GM20000 (cell line): ENCODE measurements at places on chromosomes 1 and 21.

DNA sequence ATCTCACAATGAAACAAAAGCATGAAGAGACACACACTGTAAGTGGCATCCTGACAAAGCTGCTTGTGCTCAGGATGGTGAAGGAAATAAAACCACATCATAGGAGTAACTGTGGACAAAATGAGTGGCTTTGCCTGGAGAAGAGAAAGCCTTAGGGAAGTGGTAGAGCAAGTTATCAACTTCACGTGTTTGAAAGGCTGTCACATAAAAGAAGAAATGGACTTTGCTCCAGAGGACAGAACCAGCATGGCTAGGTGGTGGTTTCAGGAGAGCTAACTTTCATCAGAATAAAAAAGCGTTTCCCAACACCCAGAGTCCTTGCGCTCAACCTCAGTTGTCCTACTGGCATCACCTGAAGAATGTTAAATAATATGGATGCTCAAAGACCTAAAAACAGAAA is 139.9 kb downstream of the SETD4 start:
- DNase-seq = no peak

GRCh38 chr1:53739109-53739681 is at the start of gene GLIS1:
TSS of gene GLIS1 (minus strand) at chr1:53739164. CDS start at chr1:53738064, 1,100 bp downstream.
- DNase-seq = peak; percentile 99

- no peak for DNase-seq
Observed at GRCh38 chr1:159983681-159984080, 29.6 kb upstream of the SLAMF9 start.

DNA sequence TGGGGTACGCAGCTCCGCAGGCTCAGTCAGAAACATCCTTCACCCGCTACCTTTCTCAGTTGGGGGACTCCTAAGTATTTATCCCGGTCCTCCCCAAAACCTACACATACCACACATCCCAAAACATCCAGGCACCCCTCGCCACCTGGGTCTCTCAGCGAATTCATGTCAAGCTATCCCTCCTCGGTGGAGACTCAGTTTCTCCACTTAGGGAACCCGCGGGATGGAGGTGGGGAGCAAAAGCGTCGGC is 1.3 kb upstream of the ZBTB7B start:
- no peak for DNase-seq

DNA sequence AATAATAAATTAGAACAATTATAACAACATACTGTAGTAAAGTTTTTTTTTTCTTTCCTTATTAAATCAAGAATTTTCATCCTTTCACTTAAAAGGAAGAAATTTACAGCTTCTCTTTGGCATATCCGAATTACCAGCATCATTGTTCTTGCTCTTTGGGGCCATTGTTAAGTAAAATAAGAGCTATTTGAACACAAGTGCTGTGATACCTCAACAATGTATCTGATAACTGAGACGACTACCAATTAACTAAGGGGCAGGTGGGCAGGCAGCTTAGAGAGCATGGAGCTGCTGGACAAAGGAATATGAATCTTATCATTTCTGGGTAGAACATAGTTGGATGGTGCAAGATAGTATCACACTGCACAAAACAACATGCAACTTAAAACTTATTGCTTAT is 719.9 kb upstream of the TMPRSS15 start:
- no peak for DNase-seq

DNA sequence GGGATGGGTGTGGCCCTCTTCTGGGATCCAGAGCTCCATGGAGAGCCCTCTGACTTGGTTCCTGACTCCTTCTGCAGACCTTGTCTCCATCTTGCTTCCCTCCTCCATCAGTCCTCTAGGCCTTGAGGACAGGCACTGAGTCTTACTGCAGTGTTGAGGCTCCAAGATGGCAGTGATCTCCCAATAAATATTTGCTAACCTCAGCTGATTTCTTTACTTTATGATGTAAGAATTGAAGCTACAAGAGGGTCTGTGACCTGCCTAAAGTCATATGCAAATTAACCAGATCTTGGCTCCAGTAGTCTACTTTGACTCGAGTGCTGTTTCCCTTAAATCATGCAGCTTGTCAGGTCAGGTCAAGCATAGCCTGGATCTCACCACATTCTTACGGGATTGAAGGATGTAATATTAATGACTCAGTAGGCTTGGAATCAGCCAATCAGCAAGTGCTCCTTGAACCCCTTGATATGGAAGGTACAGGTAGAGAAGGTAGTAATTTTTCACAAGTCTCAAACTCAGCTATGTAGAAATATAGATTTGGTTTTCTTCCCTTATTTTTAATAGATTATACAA is 93.0 kb downstream of the CLIC6 start:
- no peak for DNase-seq

DNA sequence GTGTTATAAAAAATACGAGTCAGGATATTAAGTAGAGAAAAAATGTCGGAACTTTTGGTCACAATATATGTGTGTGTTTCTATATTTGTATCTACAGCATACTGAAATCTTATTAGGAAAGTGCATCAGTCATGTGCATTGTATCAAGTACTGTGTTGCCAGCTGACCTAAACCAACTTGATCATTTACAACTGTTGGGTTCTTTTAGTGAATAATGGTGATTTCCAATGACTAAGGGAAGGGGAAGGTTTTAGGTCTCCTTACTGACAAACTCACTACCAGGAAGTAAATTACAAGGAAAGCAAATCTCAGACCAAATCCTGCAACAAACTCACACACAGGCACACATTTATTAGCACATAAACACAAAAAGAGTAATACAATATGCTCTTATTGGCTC is 142.7 kb downstream of the TSEN15 start:
- no peak for DNase-seq

DNA sequence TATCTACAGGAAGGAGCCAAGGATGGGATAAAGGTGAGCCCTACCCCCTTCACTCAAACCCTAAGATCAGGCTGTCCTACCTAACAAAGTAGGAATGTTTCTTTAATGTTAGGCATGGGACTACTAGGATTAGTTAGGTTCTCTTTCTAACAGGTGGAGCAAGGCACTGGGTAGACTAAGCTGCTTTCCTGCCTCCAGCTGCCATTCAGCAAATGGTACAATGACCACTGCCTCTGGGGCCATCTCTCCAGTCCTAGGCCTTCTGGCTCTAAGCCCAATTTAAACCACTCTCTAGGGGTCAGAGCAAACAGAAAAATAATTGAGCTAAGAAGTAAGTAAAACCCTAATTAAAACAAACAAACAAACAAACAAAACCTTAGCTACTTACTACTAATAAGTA is 15.7 kb upstream of the IPO9 start:
- no peak for DNase-seq

DNA sequence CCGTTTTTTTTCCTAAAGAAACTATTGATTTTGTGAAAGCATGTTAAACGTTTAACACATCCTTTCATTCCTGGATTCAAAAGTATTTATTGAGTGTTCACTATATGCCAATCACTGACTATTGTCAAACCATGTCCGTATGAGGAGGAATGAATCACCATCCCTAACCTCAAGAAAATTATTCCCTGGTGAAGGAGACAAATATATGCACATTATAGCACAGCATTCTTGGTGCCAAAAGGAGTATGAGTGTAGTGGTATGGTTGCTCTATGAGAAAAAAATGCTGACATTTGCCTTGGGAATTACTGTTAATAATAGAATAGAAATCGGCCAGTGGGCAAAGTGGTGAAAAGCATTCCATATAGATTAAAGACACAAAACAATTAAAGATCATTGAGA is 1390.1 kb downstream of the MRPL39 start:
- DNase-seq = no peak

- no peak for DNase-seq
Observed at GRCh38 chr1:7040969-7041695, 255.9 kb downstream of the CAMTA1 start.

DNA sequence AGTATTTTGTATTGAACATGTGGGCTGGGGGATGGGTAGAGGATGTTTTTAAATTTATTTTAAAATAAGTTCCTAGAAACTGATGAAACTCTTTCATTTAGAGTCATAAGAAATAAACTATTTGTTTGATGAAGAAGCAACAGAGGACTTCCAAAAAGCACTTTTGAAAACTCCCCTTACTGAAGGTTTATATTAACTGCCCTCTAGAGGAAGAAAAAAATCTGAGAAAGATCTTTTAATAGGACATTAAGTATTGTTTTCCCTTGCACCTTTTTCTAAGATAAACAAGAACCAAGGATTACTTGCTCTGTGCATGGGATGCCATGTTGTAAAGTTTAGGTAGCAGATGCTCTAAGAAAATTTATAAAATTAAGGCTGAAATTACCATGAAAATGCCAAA is 14.1 kb downstream of the DISP1 start:
- no peak for DNase-seq

GRCh38 chr1:23344987-23345472 is 946 bp upstream of the HNRNPR start:
- peak; percentile 10 for DNase-seq

GRCh38 chr1:203325026-203325417 is 19.7 kb downstream of the BTG2 start:
- DNase-seq = peak; percentile 83

DNA sequence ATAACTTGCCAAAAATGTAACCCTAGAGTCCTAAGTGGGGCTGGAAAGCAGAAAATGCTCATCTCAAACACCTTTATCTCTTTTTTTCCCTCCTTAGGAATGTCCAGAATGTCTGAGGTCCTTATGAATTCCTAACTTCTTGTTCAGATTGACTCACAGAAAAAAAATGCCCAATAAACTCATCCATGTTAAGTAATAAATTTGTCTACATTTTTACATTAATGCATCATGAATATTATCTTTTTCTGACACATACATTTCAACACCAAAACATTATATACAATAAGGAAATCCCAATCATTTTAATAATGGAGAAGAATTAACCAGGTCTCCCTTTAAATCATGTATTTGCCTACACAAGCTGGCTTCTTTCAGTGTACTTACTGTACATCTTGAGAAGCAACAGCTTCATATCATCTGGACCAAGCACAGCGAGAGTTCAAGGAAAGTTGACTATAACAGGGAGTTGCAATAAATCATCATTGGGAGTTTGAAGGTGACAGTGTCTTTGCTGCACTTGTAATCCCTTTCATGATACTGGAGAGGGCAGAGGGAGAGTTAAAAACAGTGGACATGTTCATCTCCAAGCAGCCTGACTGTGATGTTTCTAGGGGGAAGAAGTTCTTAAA is 565.2 kb downstream of the LTN1 start:
- no peak for DNase-seq

DNA sequence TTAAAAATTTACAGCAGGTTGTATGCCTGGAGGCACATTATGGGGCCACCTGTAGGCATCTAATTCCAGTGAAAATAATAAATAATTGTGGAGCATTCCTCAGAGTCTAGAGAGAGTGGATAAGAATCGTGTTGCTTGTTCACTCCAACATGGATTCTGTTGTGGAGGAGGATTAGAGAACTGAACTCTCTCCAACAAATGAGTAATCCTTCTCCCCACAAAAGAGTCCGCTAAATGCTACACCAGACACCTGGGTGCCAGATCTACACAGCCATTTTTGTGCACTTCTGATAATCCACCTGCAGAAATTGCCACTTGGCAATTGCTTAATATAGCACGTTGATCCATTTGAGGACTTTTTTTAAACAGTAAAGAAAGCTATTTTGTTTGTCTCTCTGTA is 113.7 kb upstream of the DPYD start:
- DNase-seq = no peak

DNA sequence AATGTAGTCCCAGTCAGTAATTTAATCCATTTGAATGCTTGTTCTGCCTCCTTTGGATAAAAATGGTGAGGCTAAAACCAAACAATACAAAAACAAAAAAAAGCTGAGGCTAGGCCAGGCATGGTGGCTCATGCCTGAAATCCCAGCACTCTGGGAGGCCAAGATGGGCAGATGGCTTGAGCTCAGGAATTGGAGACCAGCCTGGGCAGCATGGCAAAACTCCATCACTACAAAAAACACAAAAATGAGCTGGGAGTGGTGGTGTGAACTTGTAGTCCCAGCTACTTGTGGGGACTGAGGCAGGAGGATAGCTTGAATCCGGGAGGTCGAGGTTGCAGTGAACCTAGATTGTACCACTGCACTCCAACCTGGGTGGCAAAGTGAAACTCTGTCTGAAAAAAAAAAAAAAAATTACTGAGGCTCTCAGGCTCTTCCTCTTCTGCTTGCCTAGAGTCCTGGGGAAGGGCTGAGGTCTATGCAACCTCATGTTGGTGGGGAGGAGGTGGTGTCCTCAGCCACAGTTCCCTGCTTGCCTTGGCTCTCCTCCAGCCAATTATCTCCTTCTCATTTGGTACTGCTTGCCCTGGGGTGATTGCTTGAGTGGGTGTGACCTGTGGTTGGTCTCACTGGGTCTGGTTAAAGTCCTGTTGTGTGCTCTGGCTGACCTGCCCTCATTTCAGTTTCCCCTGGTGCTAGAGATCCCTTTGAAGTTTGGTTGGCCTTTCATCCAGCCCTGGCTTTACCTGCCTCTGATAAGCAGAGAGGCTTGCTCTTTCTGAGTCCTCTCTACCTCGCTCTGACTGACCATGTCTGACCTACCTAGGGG is 20.9 kb downstream of the S1PR1 start:
- no peak for DNase-seq

GRCh38 chr1:228653748-228654147 is 81.5 kb upstream of the RHOU start:
- no peak for DNase-seq

DNA sequence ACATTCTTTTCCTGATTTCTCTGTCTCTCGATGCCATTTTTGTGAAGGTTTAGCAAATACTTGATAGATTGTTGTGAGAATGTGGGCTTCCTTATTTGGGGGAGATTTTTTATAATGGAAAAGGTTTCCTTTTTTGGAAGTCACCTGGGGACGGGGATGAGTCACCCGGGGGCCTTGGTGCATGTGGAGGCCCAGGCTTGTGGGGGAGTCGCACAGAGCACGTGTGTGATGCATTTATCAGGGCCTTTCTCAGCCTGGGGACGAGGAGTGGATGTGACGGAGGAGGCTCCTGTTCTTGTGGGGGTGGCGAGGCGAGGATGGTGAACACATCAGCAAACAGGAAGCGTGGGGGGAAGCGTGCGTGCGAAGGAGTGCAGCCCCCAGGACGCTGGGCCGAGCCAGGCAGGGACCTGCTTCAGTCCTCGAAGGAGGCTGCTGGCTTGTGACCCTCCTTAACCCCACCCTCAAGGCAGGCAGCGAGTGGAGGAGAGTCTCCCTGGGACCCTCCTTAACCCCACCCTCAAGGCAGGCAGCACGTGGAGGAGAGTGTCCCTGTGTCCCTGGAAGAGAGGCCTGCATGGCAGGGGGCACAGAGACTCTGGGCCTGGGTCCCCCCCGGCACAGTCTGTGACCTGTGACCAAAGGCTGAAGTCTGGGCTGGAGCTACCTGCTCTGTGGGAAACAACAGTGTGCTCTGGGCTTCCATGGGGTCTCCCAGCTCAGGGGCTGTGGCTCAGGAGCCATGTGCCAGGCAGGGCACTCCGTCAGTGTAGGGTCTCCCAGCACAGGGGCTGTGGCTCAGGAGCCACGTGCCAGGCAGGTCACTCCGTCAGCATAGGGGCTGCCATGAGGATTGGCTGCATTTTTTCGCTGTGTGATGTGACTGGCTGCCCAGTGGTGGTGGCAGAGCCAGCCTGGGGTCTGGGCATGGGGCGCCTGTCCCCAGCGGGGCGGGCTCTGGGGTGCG is 57.2 kb downstream of the AGPAT3 start:
- peak; percentile 81 for DNase-seq

GRCh38 chr1:156599811-156600210 is 1.5 kb downstream of the GPATCH4 start:
- peak; percentile 57 for DNase-seq
